ENCODE measurements at places on chromosomes 2 and 18.

- no peak for DNase-seq
- no peak overlapping the region for H3K27ac ChIP-seq
- peaks cover 16% of the 10 kb centered on the region for H3K4me1 ChIP-seq
These were observed 20.9 kb upstream of the TANK start for GRCh38 chr2:161139098-161139987.

- H3K36me3 ChIP-seq, result no peaks in the 10 kb centered on the region
- no peaks in the 10 kb centered on the region for H3K27me3 ChIP-seq
- no peak overlapping the region for H3K4me3 ChIP-seq
- H3K4me1 ChIP-seq, result no peaks in the 10 kb centered on the region
These were observed 386.6 kb downstream of the NRXN1 start for GRCh38 chr2:50645346-50645745.

DNA sequence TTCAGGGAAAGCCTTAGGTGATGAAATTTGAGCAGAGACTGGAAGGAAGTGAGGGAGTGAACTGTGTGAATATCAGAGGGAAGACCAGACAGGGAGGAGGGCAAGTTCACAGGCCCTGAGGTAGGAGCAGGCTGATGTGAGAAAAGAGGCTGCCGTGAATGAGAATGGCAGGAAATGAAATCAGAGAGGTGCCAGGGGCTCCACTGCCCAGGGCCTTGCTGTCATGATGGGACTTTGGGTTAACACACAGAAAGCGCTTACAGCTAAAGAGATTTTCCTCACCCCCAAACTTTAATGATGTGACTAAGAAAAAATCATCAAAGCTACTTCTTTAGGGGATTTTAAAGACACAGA, 53.8 kb downstream of the MARCHF4 start:
- DNase-seq, result no peak
- H3K4me3 ChIP-seq, result no peak overlapping the region
- no peak overlapping the region for H3K27ac ChIP-seq
- H3K27me3 ChIP-seq, result no peaks in the 10 kb centered on the region

DNA sequence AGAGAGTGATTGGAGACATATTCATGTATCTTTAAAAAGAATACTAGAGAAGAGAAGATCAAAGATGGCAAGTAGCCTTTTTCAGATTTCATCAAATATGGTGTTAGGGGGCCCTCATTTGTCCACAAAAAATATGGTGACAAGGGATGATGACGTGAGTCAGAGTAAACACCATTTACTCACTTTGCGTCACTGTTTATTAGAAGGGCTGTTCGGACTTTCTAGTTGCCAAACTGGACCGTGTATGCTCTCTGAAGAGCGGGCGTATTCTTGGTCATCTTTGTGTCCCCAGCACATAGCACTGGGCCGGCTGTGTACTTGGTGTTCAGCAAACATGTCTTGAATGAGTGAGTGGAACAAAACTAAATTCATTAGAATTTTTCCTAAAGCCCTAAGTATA, 37.5 kb downstream of the TTC39C start:
- no peaks in the 10 kb centered on the region for H3K36me3 ChIP-seq
- H3K4me3 ChIP-seq, result no peak overlapping the region
- H3K27ac ChIP-seq, result no peak overlapping the region
- H3K4me1 ChIP-seq, result peaks cover 12% of the 10 kb centered on the region

- H3K4me3 ChIP-seq, result peak overlapping the region; percentile 59
- peak overlapping the region; percentile 99 for H3K27ac ChIP-seq
- peaks cover 13% of the 10 kb centered on the region for H3K4me1 ChIP-seq
- DNase-seq, result peak; percentile 56
- H3K36me3 ChIP-seq, result no peaks in the 10 kb centered on the region
These were observed 96.5 kb upstream of the SERTAD2 start for GRCh38 chr2:64750001-64750816.

DNA sequence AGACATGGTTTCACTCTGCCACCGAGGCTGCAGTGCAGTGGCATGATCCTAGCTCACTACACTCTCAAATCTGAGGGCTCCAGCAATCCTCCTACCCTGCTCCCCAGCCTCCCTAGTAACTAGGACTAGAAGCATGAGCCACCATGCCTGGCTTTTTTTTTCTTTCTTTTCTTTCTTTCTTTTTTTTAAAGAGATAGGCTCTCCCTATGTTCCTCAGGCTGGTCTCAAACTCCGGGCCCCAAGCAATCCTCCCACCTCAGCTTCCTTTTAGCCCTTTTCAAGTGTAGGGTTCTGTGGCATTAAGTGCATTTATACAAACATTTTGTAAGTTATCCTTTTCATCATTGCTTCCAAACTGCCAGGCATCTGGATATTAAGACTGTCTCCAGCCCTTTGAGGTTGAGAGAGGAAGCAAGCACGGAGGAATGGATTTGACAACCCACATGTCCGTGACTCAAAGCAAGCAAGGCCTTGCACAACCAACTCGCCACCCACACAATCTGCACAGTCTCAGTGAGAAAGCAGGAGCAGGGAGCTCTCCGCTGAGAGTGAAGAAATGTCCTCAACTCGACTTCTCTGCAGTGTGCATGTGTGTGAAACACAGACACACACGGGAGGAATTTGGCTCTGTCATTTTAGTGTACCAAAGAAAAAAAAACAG, 65.6 kb downstream of the ATP8B1 start:
- DNase-seq, result no peak
- no peak overlapping the region for H3K4me3 ChIP-seq
- H3K4me1 ChIP-seq, result no peaks in the 10 kb centered on the region
- no peaks in the 10 kb centered on the region for H3K27me3 ChIP-seq

DNA sequence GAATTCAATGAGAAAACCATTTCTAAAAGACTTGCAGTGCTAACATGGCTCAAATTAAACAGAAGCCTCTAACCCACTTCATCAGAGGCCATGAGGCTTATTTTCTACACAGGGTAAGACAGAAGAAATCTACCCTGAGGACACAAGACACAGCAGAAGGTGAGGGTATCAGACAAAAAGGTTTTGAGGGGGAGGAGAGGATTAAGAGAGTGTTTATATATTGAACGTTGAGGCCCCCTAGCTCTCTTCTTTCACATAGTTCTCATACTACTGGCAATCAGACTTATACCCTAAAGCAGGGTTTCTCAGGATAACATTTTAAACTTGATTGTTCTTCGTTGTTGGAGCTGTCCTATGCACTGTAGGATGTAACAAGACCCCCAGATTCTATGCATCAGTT, 21.4 kb downstream of the ORC4 start:
- no peaks in the 10 kb centered on the region for H3K36me3 ChIP-seq
- H3K27me3 ChIP-seq, result no peaks in the 10 kb centered on the region
- no peaks in the 10 kb centered on the region for H3K4me1 ChIP-seq
- DNase-seq, result no peak
- no peak overlapping the region for H3K27ac ChIP-seq

GRCh38 chr2:163906410-163906809, 170.6 kb upstream of the FIGN start:
- H3K4me1 ChIP-seq, result no peaks in the 10 kb centered on the region
- no peaks in the 10 kb centered on the region for H3K36me3 ChIP-seq
- DNase-seq, result no peak

DNA sequence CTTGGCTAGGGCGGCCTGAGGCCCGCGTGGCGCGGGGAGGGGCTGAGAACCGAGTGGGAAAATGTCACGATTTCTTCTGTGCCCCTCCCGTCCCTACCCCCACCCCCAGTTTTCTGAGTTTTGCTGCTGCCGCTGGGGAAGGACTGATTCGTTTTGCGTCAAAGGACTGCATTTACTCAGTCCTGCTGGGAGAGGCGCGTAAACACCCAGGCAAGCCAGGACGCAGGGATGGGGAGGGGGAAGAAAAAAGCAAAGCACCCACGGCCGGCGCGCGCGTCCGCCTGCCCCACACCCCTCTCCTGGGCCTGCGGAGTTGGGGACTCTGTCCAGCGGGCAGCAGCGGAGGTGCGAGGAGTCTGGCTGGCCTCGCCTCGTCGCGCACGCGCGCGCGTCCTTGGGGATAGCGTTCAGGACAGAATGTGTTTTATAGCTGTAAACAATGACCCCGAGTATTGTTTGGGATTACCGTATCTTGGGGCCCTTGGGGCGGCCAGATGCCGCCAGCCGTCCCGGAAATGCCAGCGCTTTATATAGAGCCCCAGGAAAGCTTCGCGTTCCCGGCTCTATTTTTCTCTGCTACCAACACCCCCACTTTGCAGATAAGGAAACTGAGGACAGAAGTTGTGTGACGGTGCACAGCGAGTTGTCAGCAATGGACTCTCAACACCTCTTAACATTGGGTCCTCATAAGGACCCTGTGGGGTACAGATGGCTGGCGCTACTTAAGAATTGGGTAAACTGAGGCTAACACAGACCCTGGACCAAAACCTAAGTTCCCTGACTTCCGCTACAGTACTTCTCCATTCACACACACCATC, 1.7 kb upstream of the FOSL2 start:
- peak; percentile 85 for DNase-seq
- no peaks in the 10 kb centered on the region for H3K27me3 ChIP-seq
- peak overlapping the region; percentile 100 for H3K27ac ChIP-seq
- no peaks in the 10 kb centered on the region for H3K36me3 ChIP-seq
- H3K4me3 ChIP-seq, result peak overlapping the region; percentile 83
- peaks cover 5% of the 10 kb centered on the region for H3K4me1 ChIP-seq

DNA sequence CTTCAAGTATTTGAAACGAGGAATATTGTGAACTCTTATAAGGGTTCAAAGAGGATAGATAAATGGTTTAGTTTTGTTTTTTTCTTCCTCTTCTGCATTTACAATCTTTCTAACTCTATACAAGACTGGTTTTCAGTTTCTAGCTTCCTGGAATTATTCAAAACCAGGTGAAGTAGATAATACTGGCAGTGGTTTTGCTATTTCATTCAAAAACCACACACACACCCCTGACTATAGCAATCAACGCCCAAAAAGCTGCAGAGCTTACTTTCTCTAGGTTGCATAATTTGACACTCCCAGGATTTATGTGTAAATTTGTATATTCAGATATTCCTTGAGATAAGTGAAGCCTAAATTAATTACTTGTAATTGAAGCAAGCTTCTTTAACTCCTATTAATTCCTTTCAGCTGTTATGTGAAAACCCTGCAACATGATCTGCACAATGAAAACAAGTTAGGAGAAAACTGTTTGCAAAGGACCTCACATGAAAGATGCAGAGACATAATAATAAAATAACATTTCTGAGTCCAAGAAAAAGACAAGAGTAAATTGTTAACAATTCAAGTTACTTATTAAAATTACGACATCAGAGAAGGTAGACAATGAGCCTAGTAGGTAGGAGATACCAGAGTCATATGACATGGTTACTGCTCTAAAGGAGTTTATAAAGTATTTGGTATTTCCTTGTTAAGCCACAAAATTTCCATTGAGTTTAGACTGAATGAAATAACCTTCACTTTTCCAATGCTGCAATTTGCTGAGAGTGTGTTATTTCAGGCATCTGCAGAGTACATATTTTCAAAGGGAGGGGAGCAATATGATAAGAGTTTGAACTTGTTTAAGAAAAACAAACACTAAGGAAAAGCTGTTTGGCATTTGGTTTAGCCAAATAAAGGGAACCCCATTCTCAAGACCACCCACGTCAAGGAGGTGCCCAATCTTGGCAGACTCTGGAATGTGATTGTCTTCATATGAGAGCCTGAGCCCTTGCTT, 1.6 kb upstream of the NFE2L2 start:
- peaks cover 19% of the 10 kb centered on the region for H3K4me1 ChIP-seq
- no peaks in the 10 kb centered on the region for H3K36me3 ChIP-seq
- H3K27me3 ChIP-seq, result no peaks in the 10 kb centered on the region
- peak overlapping the region; percentile 100 for H3K27ac ChIP-seq
- no peak for DNase-seq

- H3K27ac ChIP-seq, result no peak overlapping the region
- H3K27me3 ChIP-seq, result no peaks in the 10 kb centered on the region
- no peak overlapping the region for H3K4me3 ChIP-seq
- H3K4me1 ChIP-seq, result no peaks in the 10 kb centered on the region
These were observed 39.7 kb downstream of the DHX57 start for GRCh38 chr2:38835990-38836389.

- no peak overlapping the region for H3K27ac ChIP-seq
- no peaks in the 10 kb centered on the region for H3K4me1 ChIP-seq
- H3K27me3 ChIP-seq, result no peaks in the 10 kb centered on the region
- no peak overlapping the region for H3K4me3 ChIP-seq
- H3K36me3 ChIP-seq, result no peaks in the 10 kb centered on the region
These were observed 231.7 kb downstream of the TRIB2 start for GRCh38 chr2:12948231-12948960.

DNA sequence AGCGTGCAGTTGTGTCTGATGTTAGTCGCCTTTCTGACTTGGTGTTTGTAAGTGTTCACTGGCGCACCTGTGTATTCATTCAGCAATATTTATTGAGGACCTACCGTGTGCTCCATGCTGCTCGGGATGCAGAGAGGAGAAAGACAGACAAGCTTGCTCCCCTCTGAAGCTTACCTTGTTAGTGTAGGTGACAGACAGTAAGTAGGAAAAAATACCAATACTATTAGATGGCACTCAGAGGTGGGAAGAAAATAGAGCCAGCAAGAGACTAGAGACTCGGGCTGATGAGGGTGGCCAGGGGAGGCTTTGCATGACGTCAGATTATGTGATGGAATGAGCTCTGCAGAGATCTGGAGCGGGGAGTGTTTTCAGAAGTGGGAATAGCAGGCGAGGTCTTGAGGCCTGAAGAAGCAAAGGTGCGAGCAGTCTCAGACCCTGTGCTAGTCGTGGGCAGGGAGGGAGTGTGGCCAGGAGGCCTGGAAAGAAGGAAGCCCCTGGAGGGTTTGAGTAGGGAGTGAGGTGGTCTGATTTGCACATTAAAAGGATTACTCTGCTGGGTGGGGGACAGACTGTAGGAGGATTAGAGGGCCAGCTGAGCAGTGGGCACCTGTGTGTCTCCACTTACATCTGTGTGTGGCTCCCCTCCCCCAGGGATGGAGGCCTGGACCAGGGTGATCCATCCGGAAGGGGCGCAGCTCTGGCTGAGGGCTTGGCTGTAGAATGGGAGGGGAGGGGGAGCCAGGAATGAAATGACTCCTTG, 11.8 kb downstream of the MTCL1 start:
- no peaks in the 10 kb centered on the region for H3K27me3 ChIP-seq
- DNase-seq, result no peak
- peaks cover 5% of the 10 kb centered on the region for H3K4me1 ChIP-seq
- no peak overlapping the region for H3K4me3 ChIP-seq

GRCh38 chr2:25202275-25202674, 33.9 kb upstream of the POMC start:
- no peaks in the 10 kb centered on the region for H3K36me3 ChIP-seq
- no peaks in the 10 kb centered on the region for H3K27me3 ChIP-seq
- no peak overlapping the region for H3K27ac ChIP-seq
- H3K4me3 ChIP-seq, result no peak overlapping the region

DNA sequence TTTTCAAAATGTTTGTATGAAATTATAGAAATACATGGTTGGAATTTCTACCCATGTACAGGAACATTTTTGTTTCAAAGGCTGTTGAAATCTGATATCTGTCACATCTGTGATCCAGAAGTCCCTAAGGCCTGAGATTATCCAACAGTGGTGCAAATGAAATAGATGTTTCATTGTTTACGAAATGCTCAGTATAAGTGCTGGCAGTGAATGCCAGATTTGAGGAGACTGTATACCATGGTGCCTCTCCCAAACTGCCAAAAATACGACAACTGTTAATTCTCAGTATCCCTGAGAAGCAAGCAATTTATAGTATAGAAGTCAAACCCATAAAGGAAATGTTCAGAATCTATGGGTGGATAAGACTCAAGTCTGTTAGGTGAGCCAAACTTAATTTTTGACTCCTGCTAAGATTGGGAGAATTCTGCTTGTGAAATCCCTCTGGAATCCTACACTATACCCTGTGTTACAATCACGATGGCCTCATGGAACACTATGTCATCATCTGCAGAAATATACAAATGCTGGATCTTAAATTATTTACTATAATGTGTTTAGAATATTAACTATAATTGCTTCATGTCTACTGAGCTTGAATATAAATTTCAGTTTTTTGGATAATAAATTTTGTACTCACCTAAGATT, 71.2 kb upstream of the DOCK10 start:
- H3K36me3 ChIP-seq, result no peaks in the 10 kb centered on the region
- no peak for DNase-seq
- no peak overlapping the region for H3K4me3 ChIP-seq
- H3K27me3 ChIP-seq, result no peaks in the 10 kb centered on the region
- H3K27ac ChIP-seq, result no peak overlapping the region
- no peaks in the 10 kb centered on the region for H3K4me1 ChIP-seq
